ENCODE measurements at places on chromosomes 11 and 22.

DNA sequence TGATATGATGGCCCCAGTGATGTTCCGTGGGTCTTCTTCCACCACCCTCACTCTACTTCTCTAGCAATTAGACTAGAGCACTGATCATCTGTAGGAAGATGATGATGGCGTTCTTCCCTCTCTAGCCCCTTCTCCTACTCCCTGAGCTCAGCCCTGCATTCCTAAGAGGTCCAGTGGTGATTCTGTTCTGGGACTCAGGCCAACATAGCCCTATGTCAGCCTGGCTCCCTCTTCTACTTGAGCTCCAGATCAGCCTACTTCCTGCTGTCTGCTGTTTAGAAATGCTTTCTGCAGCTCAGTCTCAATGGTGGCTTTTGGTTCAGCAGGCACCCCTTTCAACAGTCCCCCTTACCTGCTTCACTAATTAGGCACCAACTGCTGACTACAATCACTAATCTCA is 86.1 kb upstream of the ZBED5 start:
- no peak for DNase-seq

- no peak for DNase-seq
These were observed 51.5 kb downstream of the SLC17A6 start for GRCh38 chr11:22389526-22390282.

- peak; percentile 75 for DNase-seq
These were observed 52.6 kb upstream of the NAV2 start for GRCh38 chr11:19660076-19660475.

DNA sequence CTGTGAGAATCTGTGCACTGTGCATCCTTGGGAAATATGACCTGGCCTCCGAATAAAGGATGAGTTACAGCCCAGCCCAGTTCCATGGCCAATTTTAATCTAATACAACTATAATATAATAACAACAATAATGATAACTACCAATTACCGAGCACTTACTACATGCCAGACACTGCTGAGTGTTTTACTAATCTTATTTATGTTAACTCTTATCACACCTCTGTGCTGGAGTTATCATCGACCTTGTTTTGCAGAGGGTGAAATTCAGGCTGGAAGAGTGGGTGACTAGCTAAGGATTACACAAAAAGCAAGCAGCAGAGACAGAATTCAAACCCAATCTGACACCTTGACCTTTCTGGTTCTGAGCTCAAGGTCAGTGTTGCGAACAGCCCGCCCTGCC is 83.9 kb downstream of the GALNT18 start:
- DNase-seq: no peak

- no peak for DNase-seq
These were observed 969 bp downstream of the SCN3B start for GRCh38 chr11:123653483-123653826.

GRCh38 chr11:70057080-70057479 is 21.0 kb upstream of the ANO1 start:
- DNase-seq: no peak

GRCh38 chr11:59669611-59670009 is 773 bp upstream of the PATL1 start:
- DNase-seq: no peak

DNA sequence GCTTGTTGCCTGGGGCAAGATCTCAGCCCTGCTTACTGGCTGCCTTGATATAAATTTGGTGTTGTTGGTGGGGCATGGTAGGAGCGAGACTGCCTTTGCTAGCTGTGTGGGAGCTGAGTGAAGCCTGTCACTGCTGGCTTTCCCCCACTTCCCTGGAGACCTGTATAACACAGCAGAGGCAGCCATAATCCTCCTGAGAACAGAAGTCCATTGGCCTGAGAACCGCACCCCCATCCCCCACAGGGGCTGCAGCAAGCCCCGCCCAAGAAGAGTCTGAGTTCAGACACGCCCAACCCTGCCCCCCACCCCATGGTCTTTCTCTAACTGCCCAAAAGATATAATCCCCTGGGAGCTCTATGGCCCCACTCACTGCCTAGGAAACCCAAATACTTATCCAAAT is 39.2 kb upstream of the ARHGAP42 start:
- DNase-seq: no peak

- no peak for DNase-seq
These were observed 271.6 kb upstream of the NARS2 start for GRCh38 chr11:78846269-78846668.

DNA sequence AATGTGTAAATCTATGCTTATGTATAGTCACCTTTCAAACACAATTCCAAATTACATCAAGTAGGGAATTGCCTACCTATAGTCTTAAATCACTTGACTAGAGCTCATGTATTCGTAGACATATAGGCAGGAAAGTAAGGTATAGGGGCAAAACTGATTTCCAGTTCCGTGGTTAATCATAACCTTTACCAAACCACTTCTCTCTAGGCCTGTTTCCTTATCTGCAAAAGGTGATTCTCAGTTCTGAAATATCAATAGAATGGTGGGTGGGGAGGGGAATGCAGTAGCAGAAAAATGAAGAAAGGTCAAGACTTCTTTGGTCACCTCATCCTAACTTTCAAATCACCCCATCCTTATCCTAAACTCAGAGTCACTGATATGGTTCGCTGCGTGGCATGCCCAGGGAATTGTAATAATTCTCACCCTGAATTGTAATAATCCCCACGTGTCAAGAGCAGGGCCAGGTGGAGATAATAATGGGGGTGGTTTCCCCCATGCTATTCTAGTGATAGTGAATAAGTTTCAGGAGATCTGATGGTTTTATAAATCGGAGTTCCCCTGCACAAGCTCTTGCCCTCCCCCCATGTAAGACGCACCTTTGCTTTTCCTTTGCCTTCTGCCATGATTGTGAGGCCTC is 1.9 kb upstream of the ANO5 start:
- DNase-seq: no peak

GRCh38 chr11:1445741-1446445 is 40.7 kb downstream of the MOB2 start:
- DNase-seq: no peak

Measured in Panc1 (cell line).